Tibial nerve (tissue), 4 donors: ENCODE measurements at places on chromosomes 1 and 21.

- no peaks in the 10 kb centered on the region for H3K36me3 ChIP-seq
- no peak for DNase-seq
- H3K4me1 ChIP-seq = no peaks in the 10 kb centered on the region
- H3K27ac ChIP-seq = no peak overlapping the region
- H3K4me3 ChIP-seq = no peak overlapping the region
These were observed 94.6 kb upstream of the TMPRSS2 start for GRCh38 chr21:41602531-41602930.

GRCh38 chr1:165539908-165540307, 3.9 kb upstream of the LRRC52 start:
- H3K4me3 ChIP-seq = no peak overlapping the region
- H3K4me1 ChIP-seq = no peaks in the 10 kb centered on the region
- H3K27me3 ChIP-seq = no peaks in the 10 kb centered on the region
- H3K36me3 ChIP-seq = no peaks in the 10 kb centered on the region
- no peak for DNase-seq

DNA sequence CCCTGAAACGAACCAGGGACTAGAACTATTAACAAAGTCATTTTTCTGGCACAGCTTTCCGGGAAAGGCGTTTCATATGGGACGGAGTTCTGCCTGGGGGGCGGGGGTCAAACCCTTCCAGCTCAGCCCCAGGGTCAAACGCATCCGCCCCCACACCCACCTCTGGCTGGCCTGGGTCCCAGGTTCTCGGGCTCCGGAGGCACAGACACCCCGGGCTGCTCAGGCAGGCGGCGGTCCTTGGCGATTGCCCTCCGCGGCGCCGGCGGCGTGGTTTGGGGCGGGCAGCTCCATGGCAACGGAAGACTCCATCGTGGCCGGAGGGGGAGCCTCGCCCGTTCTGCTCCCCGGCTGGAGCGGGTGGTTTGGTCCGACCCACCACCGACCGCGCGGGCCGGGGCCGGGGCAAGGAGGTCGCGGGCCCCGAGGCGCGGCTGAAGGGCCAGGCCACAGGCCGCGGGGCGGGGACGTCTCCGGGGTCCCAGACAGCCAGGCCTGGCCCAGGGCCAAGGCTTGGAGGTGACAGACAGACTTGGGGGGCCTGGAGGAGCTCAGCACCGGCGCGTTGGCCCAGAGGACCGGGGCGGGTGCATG, at the start of gene CFAP74:
Gene CFAP74 (minus strand): TSS at position 246 of the 591 bp plus-strand sequence. CDS start 12,830 bp downstream, outside the sequence.
- no peak for DNase-seq
- no peaks in the 10 kb centered on the region for H3K27me3 ChIP-seq
- H3K4me1 ChIP-seq = no peaks in the 10 kb centered on the region
- no peak within 1 kb of the TSS for H3K4me3 ChIP-seq
- no peaks in the 10 kb centered on the region for H3K36me3 ChIP-seq

DNA sequence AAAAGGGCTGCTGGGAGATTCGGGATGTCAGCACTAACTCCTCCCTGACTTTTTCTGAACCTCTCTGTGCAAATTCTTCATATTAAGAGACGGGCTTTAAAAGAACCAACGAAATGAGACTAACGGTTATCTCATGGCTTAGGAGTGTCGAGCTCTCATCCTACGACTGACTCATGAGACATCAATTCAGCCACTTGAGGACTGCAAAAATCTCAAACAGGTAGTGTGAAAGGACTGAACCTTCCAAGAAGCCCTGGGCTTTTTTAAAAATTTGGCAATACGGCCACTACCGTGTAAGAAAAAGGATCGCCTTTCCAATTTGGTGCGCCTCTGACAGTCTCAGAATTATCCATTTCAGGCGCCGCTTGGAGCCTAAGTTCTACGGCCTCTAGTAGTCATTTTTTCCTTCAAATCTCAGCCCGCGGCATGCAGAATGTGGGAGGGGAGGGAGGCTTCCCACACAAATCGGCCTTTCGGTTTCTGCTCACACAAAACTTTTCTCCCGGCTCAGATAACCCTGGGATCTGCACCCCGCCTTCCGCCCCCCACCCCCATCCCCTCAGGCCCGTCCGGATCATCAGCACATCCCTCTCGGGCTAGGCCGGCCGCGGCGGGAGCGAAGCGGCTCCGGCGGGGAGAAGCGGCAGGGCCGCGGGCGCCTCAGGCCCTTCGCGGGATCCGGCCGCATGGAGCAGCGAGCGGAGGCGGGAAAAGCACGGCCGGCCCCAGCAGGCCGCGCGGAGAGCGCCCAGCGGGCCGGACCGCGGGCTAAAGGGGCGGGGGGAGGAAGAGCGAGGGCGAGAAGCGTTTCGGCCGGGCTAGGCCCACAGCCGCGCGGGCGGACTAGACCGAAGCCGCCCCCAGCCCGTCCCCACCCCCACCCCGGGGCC, 618 bp downstream of the HNRNPR start:
- H3K27me3 ChIP-seq = no peaks in the 10 kb centered on the region
- no peaks in the 10 kb centered on the region for H3K36me3 ChIP-seq
- H3K4me3 ChIP-seq = peak overlapping the region; percentile 85
- no peak for DNase-seq
- H3K4me1 ChIP-seq = peaks cover 46% of the 10 kb centered on the region

DNA sequence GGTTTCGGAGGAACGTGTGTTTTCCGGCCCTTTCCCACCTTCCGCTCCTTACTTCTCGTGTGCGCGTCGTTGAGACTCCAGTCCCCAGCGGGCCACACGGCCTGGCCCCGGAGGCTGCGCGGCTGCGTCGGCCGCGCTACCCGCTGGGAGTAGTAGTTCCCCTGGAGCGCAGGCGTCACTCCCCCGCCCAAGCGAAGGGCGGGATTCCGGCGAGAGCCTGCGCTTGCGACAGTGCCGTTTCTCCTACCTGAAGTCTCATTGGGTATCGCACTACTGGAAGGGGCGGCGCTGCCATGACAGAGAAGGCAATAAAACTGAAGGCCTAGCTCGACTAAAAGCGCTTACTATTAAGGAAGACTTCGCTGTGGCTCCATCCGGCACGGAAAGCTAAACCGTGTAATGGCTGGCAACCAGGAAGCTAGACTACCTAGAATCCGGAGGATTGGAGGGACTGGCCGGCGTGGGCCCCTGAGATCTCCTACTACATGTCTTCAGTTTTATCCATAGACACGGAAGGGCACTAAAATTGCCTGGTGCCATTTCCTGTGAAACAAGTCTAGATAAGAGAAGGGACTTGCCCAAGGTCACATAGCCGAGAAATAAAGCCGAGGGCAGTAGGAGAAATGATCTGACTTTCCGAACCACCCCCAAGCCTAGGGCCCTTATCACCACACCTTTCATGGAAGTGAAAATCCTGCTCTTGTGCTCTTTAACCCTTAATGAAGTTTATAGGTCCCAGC, 797 bp upstream of the TMEM69 start:
- DNase-seq = peak; percentile 95
- no peaks in the 10 kb centered on the region for H3K36me3 ChIP-seq
- H3K27me3 ChIP-seq = no peaks in the 10 kb centered on the region

- H3K27ac ChIP-seq = no peak overlapping the region
- H3K4me3 ChIP-seq = no peak overlapping the region
- peaks cover 7% of the 10 kb centered on the region for H3K4me1 ChIP-seq
- peaks cover 1% of the 10 kb centered on the region for H3K27me3 ChIP-seq
- DNase-seq = peak; percentile 62
- H3K36me3 ChIP-seq = no peaks in the 10 kb centered on the region
These were observed 54.7 kb downstream of the MEF2D start for GRCh38 chr1:156445789-156446263.
